ENCODE measurements at places on chromosomes 11 and 22. TPM values are rescaled to one million over a fixed set of nuclear protein-coding genes. Genes with fewer than 3 reads are reported as not detected.

- H3K4me1 ChIP-seq, result peaks cover 5% of the 10 kb centered on the region
- H3K27me3 ChIP-seq, result no peaks in the 10 kb centered on the region
- H3K4me3 ChIP-seq, result no peak overlapping the region
- DNase-seq, result no peak
Observed at GRCh38 chr11:66868726-66869566, 12.1 kb downstream of the LRFN4 start.

DNA sequence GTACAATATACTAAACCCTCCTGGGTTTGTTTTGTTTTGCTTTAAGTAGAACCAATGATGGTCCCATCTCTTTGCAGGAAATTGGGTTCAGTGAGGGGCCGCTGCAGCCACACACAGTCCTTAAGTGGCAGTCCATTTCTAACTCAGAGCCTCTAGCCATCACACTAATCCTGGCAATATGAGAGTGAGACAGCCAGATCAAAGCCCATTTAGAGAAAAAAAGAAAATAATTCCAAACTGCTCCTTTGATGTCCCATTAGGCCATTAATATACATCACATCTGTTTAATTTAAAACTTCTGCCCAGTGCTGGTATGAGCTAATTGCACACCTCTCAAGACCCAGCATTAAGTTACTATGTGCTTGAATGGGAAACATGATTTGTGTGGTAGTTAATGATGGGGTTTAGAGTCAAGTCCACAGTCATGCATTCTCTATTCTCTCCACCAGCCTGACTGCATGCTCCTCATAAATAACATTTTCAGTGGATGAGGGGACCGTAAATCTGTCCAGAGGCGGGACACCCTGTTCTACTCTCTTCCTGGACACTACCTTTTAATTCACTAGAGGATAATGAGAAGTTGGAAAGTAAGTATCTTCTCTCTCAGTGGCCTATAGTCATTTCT lies 53.8 kb upstream of the BIRC3 start:
- DNase-seq, result no peak
- no peak overlapping the region for H3K27ac ChIP-seq
- H3K4me3 ChIP-seq, result no peak overlapping the region
- H3K36me3 ChIP-seq, result no peaks in the 10 kb centered on the region

GRCh38 chr22:41561335-41561734 lies 525 bp downstream of the CSDC2 start:
- no peak for DNase-seq
- no peaks in the 10 kb centered on the region for H3K36me3 ChIP-seq
- H3K27me3 ChIP-seq, result no peaks in the 10 kb centered on the region
- peaks cover 38% of the 10 kb centered on the region for H3K4me1 ChIP-seq

GRCh38 chr22:30211124-30211820 lies 35.3 kb downstream of the LIF start:
- H3K36me3 ChIP-seq, result no peaks in the 10 kb centered on the region
- H3K4me1 ChIP-seq, result peaks cover 94% of the 10 kb centered on the region
- H3K27ac ChIP-seq, result peak overlapping the region; percentile 98
- no peaks in the 10 kb centered on the region for H3K27me3 ChIP-seq
- DNase-seq, result no peak

GRCh38 chr22:30132290-30132996 lies 52.2 kb downstream of the HORMAD2 start:
- H3K27ac ChIP-seq, result no peak overlapping the region
- no peaks in the 10 kb centered on the region for H3K4me1 ChIP-seq
- H3K27me3 ChIP-seq, result no peaks in the 10 kb centered on the region

GRCh38 chr11:118108513-118108912 lies 21.8 kb upstream of the SMIM35 start:
- no peak overlapping the region for H3K27ac ChIP-seq
- no peaks in the 10 kb centered on the region for H3K27me3 ChIP-seq
- H3K4me1 ChIP-seq, result peaks cover 18% of the 10 kb centered on the region
- H3K36me3 ChIP-seq, result no peaks in the 10 kb centered on the region
- DNase-seq, result no peak
- no peak overlapping the region for H3K4me3 ChIP-seq

- peaks cover 13% of the 10 kb centered on the region for H3K27me3 ChIP-seq
- H3K27ac ChIP-seq, result no peak overlapping the region
- no peaks in the 10 kb centered on the region for H3K4me1 ChIP-seq
- no peaks in the 10 kb centered on the region for H3K36me3 ChIP-seq
- H3K4me3 ChIP-seq, result no peak overlapping the region
- DNase-seq, result no peak
Observed at GRCh38 chr11:115242982-115243381, 261.2 kb downstream of the CADM1 start.

GRCh38 chr22:42436404-42436803 lies 4.2 kb upstream of the NFAM1 start:
- H3K27ac ChIP-seq, result no peak overlapping the region
- H3K27me3 ChIP-seq, result peaks cover 25% of the 10 kb centered on the region
- no peak overlapping the region for H3K4me3 ChIP-seq
- no peak for DNase-seq
- H3K4me1 ChIP-seq, result peaks cover 24% of the 10 kb centered on the region

- DNase-seq, result no peak
- H3K4me3 ChIP-seq, result no peak overlapping the region
- H3K27me3 ChIP-seq, result no peaks in the 10 kb centered on the region
- H3K36me3 ChIP-seq, result no peaks in the 10 kb centered on the region
Observed at GRCh38 chr22:46545086-46545792, 7.8 kb upstream of the CELSR1 start.

DNA sequence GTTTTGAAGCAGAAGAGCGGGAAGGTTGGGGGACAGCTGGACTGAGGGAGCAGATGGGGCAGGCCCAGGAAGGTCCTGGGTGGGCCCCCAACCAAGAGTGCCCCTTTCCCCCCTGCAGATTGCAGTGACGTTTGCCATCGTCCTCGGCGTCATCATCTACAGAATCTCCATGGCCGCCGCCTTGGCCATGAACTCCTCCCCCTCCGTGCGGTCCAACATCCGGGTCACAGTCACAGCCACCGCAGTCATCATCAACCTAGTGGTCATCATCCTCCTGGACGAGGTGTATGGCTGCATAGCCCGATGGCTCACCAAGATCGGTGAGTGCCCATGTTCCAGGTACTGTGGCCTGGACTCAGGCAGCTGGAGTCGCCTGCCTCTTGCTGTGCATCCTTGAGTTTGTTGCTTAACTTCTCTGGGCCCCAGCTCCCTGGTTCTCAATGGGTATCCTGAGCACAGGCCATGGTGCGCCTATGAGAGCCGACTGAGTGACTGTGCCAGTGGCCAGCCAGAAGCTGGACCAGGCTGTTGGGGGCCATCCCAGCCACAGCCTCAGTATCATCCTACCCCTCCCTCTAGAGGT lies 42.0 kb upstream of the FADD start:
- H3K27ac ChIP-seq, result no peak overlapping the region
- peaks cover 19% of the 10 kb centered on the region for H3K4me1 ChIP-seq
- H3K4me3 ChIP-seq, result no peak overlapping the region
- DNase-seq, result no peak
- H3K27me3 ChIP-seq, result no peaks in the 10 kb centered on the region
- H3K36me3 ChIP-seq, result peaks cover 50% of the 10 kb centered on the region

DNA sequence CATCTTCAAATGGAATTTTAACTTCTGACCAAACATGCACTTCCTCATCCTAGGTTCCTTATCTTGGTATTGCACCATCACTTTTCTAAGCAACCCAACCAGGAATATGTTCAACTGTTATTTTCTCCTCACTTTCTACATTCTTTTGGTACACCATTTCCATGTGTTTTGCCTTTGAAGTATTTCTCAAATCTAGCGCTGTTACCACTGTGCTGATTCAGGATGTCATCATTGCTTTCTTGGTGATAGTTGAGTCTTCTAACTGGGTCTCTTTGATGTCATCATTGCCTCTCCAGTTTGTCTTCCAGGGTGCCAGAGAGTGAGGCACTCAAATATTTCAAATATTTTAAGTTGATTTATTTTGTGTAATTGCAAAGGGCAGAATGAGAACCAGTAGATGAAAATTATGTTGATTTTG lies 47.5 kb downstream of the HORMAD2 start:
- H3K4me3 ChIP-seq, result no peak overlapping the region
- no peak overlapping the region for H3K27ac ChIP-seq
- DNase-seq, result no peak
- no peaks in the 10 kb centered on the region for H3K27me3 ChIP-seq
- H3K36me3 ChIP-seq, result no peaks in the 10 kb centered on the region

DNA sequence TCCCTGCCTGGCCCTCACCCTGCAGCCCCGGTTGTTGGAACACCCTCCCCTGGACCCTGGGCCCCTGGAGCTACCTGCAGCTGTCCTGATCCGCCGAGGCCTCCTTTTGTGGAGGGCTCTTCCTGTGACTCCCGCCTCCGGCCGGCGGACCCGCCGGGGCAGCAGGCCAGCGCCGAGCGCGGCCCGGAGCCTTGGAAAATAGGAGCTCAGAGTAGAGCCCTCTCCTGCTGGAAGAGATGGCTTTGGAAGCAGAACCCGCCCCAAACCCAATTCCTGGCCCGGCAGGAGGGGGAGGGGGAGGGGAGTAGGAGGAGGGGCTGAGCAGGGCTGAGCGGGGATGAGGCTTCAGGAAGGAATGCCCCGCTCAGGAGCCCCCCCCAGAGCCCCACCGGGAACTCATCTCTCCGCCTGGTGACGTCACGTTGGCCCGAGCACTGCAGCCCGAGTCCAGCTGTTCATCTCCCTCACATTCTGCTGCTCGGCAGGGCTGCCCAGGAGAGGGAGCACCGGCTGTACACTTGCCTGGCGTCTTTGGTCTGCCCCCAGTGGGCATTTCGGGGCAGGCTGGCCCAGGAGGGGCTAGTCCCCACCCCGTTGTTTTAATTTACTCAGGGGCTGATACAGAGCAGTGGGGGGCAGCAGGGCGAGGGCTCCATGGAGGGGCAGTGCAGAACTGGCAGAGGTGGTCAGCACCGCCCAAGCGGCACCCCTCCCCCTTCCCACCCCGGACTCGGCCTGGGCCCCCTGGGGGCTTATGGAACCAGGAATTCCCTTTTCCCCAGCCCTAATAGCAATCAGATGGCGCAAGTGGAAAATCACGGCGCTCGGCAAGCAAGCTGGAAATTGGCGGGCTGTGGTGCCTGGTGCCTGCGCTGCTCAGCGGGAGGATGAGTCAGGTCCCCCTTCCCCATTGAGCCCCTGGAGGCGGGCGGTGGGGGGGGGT lies at the start of gene MRGPRF:
Gene MRGPRF (minus strand): TSS at position 238 of the 943 bp plus-strand sequence. CDS start 3,345 bp downstream, outside the sequence.
- H3K36me3 ChIP-seq, result no peaks in the 10 kb centered on the region
- no peak within 1 kb of the TSS for H3K4me3 ChIP-seq
- no peak for DNase-seq
- peaks cover 19% of the 10 kb centered on the region for H3K27me3 ChIP-seq
- peaks cover 30% of the 10 kb centered on the region for H3K4me1 ChIP-seq

Gene C1QTNF4
- 0.22 TPM for total RNA-seq

Gene EIF3D
- total RNA-seq, result 270 TPM

Gene CHRDL2
- not detected for total RNA-seq

Gene LINC01488
- not detected for total RNA-seq
